ENCODE measurements at places on chromosomes 11 and 22. TPM values are rescaled to one million over a fixed set of nuclear protein-coding genes. Genes with fewer than 3 reads are reported as not detected.

ATXN10 gene
- 104 TPM for total RNA-seq

TSGA10IP gene
- not detected for total RNA-seq

KRTAP5-2 gene
- not detected for total RNA-seq

HDAC10 gene
- 88.2 TPM for total RNA-seq

PTPRCAP gene
- total RNA-seq: 308 TPM

SLC43A3 gene
- total RNA-seq: 107 TPM

DDI1 gene
- not detected for total RNA-seq

LGR4 gene
- total RNA-seq: 0.11 TPM

PHLDA2 gene
- total RNA-seq: 6.3 TPM

BMAL1 gene
- total RNA-seq: 20.2 TPM

LRRC4C gene
- total RNA-seq: not detected

XPNPEP3 gene
- 14.0 TPM for total RNA-seq

CRY2 gene
- 29.4 TPM for total RNA-seq

KDM4E gene
- not detected for total RNA-seq

VWCE gene
- 3.8 TPM for total RNA-seq

KRTAP5-10 gene
- not detected for total RNA-seq

ANO9 gene
- 67.6 TPM for total RNA-seq

OR2AG2 gene
- 0.18 TPM for total RNA-seq

FZD4 gene
- 0.02 TPM for total RNA-seq

HIC2 gene
- 4.5 TPM for total RNA-seq

MPPED1 gene
- not detected for total RNA-seq

LDHAL6A gene
- 0.11 TPM for total RNA-seq

MUC5AC gene
- not detected for total RNA-seq

CHADL gene
- 0.20 TPM for total RNA-seq

SULT4A1 gene
- total RNA-seq: 0.25 TPM

FOLR2 gene
- not detected for total RNA-seq

HORMAD2 gene
- total RNA-seq: 0.45 TPM

LSP1 gene
- 600 TPM for total RNA-seq

ATG13 gene
- total RNA-seq: 65.0 TPM

DCPS gene
- 43.9 TPM for total RNA-seq

MYEOV gene
- total RNA-seq: not detected

FGF4 gene
- total RNA-seq: not detected

JHY gene
- 2.5 TPM for total RNA-seq

CCDC15 gene
- 9.5 TPM for total RNA-seq

DRD2 gene
- not detected for total RNA-seq

WT1 gene
- total RNA-seq: not detected

MUC2 gene
- not detected for total RNA-seq

MUC15 gene
- total RNA-seq: not detected

OR4C45 gene
- total RNA-seq: not detected

PGA5 gene
- total RNA-seq: not detected

P2RX6 gene
- 0.57 TPM for total RNA-seq

EFCAB6 gene
- total RNA-seq: 0.20 TPM

RIN1 gene
- total RNA-seq: 1.8 TPM

CARD18 gene
- total RNA-seq: not detected

E2F8 gene
- total RNA-seq: 41.9 TPM

KCNA4 gene
- total RNA-seq: not detected

CHST1 gene
- not detected for total RNA-seq

All from T-helper 2 cell treated with Interferon-gamma antibody and Interleukin-4, amounts not matched to agents 100 ng/mL and 5 ng/mL, for 36 hours (primary cell).